Activated B cell treated with CpG ODN at 0.5 μM for 24 hours (primary cell): ENCODE measurements at places on chromosomes 12 and 14. TPM values are rescaled to one million over a fixed set of nuclear protein-coding genes. Genes with fewer than 3 reads are reported as not detected.

- no peaks in the 10 kb centered on the region for H3K27me3 ChIP-seq
- no peak overlapping the region for H3K4me3 ChIP-seq
- no peak for DNase-seq
- H3K36me3 ChIP-seq: no peaks in the 10 kb centered on the region
- H3K4me1 ChIP-seq: peaks cover 14% of the 10 kb centered on the region
These were observed 37.0 kb upstream of the ITPR2 start for GRCh38 chr12:26869908-26870459.

DNA sequence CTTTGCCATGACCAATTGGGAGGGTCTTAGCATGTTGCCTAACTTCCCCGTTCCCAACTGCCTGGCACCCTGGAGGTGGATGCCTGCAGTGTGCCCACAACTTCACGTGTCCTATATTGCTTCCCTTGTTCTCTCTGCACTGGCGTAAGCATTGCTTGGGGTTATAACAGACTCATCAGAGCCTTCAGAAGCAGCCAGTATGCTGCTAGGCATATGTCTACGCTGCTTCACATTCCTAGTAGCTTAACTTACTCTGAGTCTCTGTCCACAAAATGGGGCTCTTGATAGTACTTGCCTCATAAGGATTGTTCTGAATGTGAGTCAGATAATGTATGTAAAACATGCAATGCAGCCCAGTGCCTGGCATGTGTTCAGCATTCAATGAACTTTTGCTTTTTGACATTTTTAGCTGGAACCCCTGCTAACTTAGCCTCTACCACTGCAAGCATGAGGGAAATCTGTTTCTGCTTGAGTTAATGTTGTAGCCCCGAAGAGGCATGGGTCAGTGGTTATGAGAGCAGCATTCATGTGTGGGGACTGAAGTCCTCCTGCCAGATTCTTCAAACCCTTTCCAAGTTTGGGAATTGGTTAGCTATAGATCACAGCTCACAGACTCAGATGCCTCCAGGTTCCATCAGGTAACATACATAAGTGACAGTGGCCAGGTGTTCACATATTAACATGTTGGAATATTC is 2.8 kb downstream of the SLC5A8 start:
- no peak overlapping the region for H3K4me3 ChIP-seq
- no peak overlapping the region for H3K27ac ChIP-seq
- DNase-seq: no peak
- H3K4me1 ChIP-seq: no peaks in the 10 kb centered on the region

DNA sequence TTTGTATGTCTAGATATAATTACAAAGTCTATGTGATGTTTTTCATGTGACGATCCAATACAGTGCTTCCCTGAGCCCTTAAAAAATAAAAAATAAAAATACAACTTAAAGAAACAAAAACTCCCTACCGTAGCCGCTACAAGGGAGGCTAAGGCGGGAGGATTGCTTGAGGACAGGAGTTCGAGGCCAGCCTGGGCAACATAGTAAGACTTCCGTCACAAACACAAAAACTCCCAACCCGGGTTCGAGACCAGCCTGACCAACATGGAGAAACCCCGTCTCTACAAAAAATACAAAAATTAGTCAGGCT is 669 bp upstream of the CDKN3 start:
- H3K4me1 ChIP-seq: peaks cover 23% of the 10 kb centered on the region
- DNase-seq: no peak
- no peak overlapping the region for H3K27ac ChIP-seq

DNA sequence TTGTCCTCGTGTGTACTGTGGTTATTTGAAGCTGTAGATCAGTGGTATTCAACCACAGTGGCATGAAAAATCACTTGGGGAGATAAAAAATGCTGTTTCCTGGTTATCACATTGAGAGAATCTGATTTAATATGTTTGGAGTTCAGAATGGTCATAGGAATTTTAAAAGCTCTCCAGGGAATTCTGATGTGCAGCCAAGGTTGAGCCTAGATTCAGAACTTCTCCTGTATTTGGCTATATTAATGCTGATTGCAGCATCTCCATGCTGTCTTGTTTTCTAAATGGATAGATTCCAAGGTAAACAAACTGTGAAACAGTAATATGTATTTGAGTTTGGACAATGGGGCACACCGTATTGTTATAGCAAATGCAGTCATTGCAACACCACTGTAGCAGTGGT is 982.2 kb upstream of the FBXO33 start:
- no peaks in the 10 kb centered on the region for H3K36me3 ChIP-seq
- DNase-seq: no peak
- no peaks in the 10 kb centered on the region for H3K4me1 ChIP-seq
- no peak overlapping the region for H3K27ac ChIP-seq
- H3K4me3 ChIP-seq: no peak overlapping the region

- H3K27ac ChIP-seq: no peak overlapping the region
- peaks cover 7% of the 10 kb centered on the region for H3K27me3 ChIP-seq
- no peaks in the 10 kb centered on the region for H3K36me3 ChIP-seq
- H3K4me3 ChIP-seq: no peak overlapping the region
- no peak for DNase-seq
- H3K4me1 ChIP-seq: peaks cover 2% of the 10 kb centered on the region
These were observed 36.6 kb upstream of the SPPL3 start for GRCh38 chr12:120940799-120941198.

DNA sequence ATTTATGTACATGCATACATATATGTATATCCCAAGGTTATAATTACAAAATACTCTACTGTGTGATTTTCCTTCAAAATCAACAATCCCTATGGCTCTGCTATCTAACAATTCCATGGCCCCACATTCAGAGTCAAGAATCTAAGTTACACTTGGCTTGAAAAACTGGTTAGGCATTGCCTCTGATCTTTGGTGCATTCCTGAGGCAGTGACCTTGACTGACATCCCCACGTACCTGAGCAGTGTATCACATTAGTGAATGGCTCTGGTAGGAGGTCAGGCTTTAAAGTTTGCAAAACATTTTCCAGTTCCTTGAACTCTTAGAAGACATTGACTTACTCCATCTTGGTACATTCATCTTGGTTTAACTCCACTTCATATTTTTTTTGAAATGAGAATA is 8.5 kb upstream of the STON2 start:
- no peak for DNase-seq
- H3K27me3 ChIP-seq: peaks cover 23% of the 10 kb centered on the region
- H3K36me3 ChIP-seq: no peaks in the 10 kb centered on the region
- H3K4me1 ChIP-seq: no peaks in the 10 kb centered on the region
- no peak overlapping the region for H3K27ac ChIP-seq
- no peak overlapping the region for H3K4me3 ChIP-seq

The MYH6 gene
- total RNA-seq: not detected in 2 replicates

The SLC17A8 gene
- total RNA-seq: not detected in 2 replicates
